ENCODE measurements at places on chromosomes 1 and 21. TPM values are rescaled to one million over a fixed set of nuclear protein-coding genes. Genes with fewer than 3 reads are reported as not detected.

- peaks cover 11% of the 10 kb centered on the region for H3K4me1 ChIP-seq
- no peak overlapping the region for H3K4me3 ChIP-seq
Measured at GRCh38 chr1:5755552-5756125, 236.6 kb downstream of the NPHP4 start.

LPAR3 gene
- total RNA-seq = 9.8 TPM

CELA3B gene
- total RNA-seq = 9.7 TPM

DNA sequence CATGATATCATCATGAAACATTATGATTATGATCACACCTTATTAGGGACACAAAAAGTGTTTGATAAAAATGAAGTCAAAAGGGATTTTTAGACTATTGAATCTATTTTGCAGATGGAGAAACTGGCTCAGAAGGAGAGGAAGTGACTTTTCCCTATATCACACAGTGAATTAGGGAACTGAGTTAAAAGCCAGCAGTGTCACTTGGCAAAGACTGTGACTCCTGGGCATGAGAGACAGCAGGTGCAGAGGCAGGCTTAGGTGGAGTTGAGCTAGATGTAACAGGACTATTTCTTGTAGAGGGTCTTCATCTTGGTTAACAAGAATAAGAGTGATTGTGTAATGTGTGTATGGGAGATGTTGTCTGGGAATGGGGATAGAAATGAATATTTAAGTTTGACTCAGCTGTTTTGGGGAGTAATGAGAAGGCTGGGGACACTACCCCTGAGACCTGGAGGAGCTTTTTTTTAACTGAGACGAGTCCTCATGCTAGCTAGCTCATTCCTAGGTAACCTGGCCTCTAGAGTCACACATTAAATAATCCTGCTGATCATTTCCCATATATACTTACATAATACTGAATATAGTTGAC lies 1.0 kb upstream of the CD84 start:
- no peak overlapping the region for H3K4me3 ChIP-seq
- no peak for DNase-seq
- no peaks in the 10 kb centered on the region for H3K27me3 ChIP-seq
- no peak overlapping the region for H3K27ac ChIP-seq
- H3K4me1 ChIP-seq = peaks cover 8% of the 10 kb centered on the region

EPHA8 gene
- total RNA-seq = not detected

GRCh38 chr1:170768929-170769328 lies 105.0 kb downstream of the PRRX1 start:
- H3K4me1 ChIP-seq = no peaks in the 10 kb centered on the region
- no peaks in the 10 kb centered on the region for H3K36me3 ChIP-seq
- H3K4me3 ChIP-seq = no peak overlapping the region
- H3K27me3 ChIP-seq = no peaks in the 10 kb centered on the region
- no peak overlapping the region for H3K27ac ChIP-seq

Data from upper lobe of left lung (tissue), 6 donors.